ENCODE measurements at places on chromosomes 2 and 18. TPM values are rescaled to one million over a fixed set of nuclear protein-coding genes. Genes with fewer than 3 reads are reported as not detected.

The RAB6D gene
- 1.1 TPM for polyA plus RNA-seq

The C18orf32 gene
- polyA plus RNA-seq, result 11.9 TPM

The RNU2-63P gene
- polyA plus RNA-seq, result not detected

The DQX1 gene
- 0.25 TPM for polyA plus RNA-seq

The FABP1 gene
- 0.53 TPM for polyA plus RNA-seq

The FBLN7 gene
- 8.5 TPM for polyA plus RNA-seq

The AQP12B gene
- 1.6 TPM for polyA plus RNA-seq

The NEU4 gene
- polyA plus RNA-seq, result 6.7 TPM

The RAB12 gene
- 54.8 TPM for polyA plus RNA-seq

The GATA6 gene
- 1.3 TPM for polyA plus RNA-seq

The CHRND gene
- 173 TPM for polyA plus RNA-seq

The CACNB4 gene
- polyA plus RNA-seq, result 6.4 TPM

The KRCC1 gene
- 33.0 TPM for polyA plus RNA-seq

The TANC1 gene
- polyA plus RNA-seq, result 29.3 TPM

The ARID5A gene
- polyA plus RNA-seq, result 38.2 TPM

The HADHB gene
- polyA plus RNA-seq, result 99.1 TPM

The SATB2 gene
- polyA plus RNA-seq, result 3.4 TPM

The SCYGR4 gene
- polyA plus RNA-seq, result not detected

The WDR12 gene
- polyA plus RNA-seq, result 61.1 TPM

The ALK gene
- polyA plus RNA-seq, result 0.18 TPM

The EFR3B gene
- polyA plus RNA-seq, result 5.3 TPM

The AFTPH gene
- polyA plus RNA-seq, result 19.9 TPM

The MROH2A gene
- not detected for polyA plus RNA-seq

The SCN9A gene
- polyA plus RNA-seq, result 5.5 TPM

The CLEC4F gene
- 0.36 TPM for polyA plus RNA-seq

The ORMDL1 gene
- polyA plus RNA-seq, result 52.1 TPM

The MEP1B gene
- not detected for polyA plus RNA-seq

The OSBPL6 gene
- polyA plus RNA-seq, result 4.6 TPM

The PIEZO2 gene
- 19.0 TPM for polyA plus RNA-seq

The FZD7 gene
- polyA plus RNA-seq, result 27.5 TPM

The ZNF385B gene
- polyA plus RNA-seq, result 7.9 TPM

The UGT1A3 gene
- polyA plus RNA-seq, result not detected

The TGFA gene
- polyA plus RNA-seq, result 0.57 TPM

The CCDC150 gene
- polyA plus RNA-seq, result 3.2 TPM

The RIT2 gene
- polyA plus RNA-seq, result not detected

The UGT1A6 gene
- not detected for polyA plus RNA-seq

The MALT1 gene
- polyA plus RNA-seq, result 13.5 TPM

The BMP10 gene
- not detected for polyA plus RNA-seq

The RBKS gene
- polyA plus RNA-seq, result 1.4 TPM

The ARHGEF33 gene
- 1.6 TPM for polyA plus RNA-seq

The LRRTM4 gene
- polyA plus RNA-seq, result 0.89 TPM

The CARF gene
- 8.1 TPM for polyA plus RNA-seq

The EHD3 gene
- 3.6 TPM for polyA plus RNA-seq

The DCDC2C gene
- 0.46 TPM for polyA plus RNA-seq

Data from hindlimb muscle (tissue), 1 donor.